ENCODE measurements at places on chromosomes 16 and 17.

- no peak for DNase-seq
Measured at GRCh38 chr17:36722121-36722902, 120.9 kb downstream of the MRM1 start.

- peak; percentile 21 for DNase-seq
Measured at GRCh38 chr16:74999219-74999608, 390 bp downstream of the ZNRF1 start.

DNA sequence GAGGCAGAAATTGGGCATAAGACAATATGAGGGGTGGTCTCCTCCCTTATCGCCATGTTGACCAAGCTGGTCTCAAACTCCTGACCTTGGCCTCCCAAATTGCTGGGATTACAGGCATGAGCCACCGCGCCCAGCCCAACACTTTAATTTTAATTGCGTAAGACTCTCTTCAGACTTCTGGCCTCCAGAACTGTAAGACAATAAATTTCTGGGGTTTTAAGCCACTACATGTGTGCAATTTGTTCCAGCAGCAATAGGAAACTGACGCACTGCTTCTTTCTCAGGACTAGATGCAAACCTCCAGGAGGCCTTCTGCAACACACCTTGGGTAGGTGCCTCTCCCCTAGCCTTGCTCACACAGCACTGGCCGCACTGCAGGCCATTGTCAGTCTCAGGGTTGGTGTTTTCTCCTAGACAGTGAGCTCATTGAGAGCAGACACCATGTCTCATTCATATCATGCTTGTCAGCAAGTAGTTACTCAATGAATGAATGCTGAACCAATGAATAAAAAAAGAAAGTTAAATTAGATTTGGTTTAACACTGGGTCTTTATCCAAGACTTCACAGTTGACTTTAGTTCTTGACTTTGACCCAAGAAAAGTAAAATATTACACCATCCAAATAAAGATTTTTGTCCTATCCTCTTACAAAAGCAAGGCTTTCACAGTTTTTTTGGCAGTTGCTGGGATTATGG, 5.5 kb upstream of the ACSF2 start:
- DNase-seq = no peak

- no peak for DNase-seq
Measured at GRCh38 chr17:57965521-57966160, 10.4 kb upstream of the CUEDC1 start.

DNA sequence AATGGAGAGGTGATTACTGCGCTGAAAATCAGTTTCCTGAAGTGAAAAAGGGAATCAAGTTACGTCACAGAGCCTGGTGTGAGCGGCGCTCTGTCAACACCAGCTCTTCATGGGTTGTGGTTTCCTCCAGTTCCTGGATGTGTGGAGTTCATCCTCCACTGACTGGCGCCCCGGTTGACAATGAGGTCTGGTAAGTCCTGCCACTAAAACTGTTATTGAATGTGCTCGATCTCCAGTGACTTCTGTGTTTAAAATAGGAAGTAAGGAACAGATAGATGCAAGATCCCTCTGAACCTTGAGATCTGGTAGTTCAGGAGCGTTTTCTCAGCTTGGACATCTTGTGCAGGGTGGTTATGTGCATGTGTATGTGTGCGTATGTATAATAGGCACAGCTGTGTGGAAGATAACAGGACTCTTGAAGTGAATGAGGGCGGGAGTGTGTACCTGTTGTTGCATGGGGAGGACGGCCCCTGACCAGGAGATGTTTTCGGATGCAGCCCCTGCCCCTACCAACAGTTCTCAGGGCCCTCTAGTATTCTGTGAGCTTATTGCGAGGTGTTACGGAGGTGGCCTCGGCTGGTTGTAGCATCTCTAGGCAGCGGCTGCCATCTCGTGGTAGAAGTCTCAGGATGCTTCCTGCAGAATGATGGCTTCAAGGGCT, 22.0 kb upstream of the GOT2 start:
- DNase-seq = peak; percentile 29

- no peak for DNase-seq
Measured at GRCh38 chr17:640436-640835, 74.2 kb downstream of the VPS53 start.
